ENCODE measurements at places on chromosomes 3 and 15. TPM values are rescaled to one million over a fixed set of nuclear protein-coding genes. Genes with fewer than 3 reads are reported as not detected.

DNA sequence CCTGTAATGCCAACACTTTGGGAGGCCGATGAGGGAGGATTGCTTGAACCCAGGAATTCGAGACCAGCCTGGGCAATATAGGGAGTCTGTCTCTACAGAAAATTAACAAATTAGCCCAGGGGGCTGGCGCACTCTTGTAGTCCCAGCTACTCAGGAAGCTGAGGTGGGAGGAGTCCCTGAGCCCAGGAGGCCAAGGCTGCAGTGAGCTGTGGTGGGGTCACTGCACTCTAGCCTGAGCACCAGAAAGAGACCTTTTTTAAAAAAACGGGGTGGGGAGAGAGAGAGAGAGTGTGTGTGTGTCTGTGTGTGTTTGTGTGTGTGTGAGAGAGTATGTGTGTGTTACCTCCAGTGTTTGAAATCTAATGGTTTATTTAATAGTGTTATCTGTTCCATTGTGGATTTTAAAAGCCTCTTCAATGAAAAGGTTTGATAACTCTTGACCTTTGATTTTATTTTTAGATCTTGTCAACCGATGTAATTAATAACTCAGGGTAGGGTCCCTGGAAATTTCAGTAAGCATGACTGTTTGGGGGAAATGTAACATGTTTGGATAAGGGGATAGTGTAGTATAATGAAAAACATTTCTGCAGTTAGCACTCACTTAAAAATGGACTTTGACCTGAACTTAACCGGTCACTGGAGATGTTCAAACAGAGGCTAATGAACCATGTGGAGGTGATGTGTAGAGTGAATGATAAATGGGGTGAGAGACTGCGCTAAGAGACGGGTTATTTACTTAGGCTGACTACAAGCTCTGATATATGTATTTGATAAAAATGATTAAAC, 29.7 kb downstream of the LRCH3 start:
- DNase-seq = no peak

DNA sequence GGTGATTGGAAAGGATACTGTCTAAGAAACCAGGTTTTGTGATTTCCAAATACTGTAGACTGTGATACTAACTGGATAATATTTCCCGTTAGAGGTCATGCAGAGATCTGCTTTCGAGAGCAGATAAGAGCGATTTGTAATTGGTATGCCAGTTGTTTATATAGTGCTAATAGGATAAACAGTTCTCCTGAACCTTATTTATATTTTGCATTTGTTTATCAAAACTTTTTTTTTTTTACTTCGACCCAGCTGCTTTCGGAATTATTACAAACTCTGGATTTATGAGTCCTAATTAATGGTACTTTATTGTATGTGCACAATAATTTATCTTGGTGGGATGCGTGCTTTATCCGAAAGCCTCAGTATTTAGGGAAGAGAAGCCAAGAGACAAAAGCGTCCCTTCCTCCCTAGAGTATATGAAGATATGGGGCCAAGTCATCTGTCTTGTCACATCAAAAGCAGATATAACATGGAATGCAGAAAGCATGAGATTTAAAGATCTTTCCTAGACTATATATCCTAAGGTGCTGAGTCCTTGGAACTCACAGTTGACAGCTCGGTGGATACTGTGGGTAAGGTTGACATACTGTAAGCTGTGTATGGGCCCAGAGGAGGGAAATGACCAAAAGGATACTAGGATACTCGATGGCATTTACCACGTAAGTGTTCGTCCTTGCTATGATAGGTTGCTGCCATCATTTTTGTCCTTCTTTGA, 62.2 kb downstream of the SMAD6 start:
- DNase-seq = no peak

The CHRNB4 gene
- total RNA-seq = 0.23 TPM

The FETUB gene
- 0.36 TPM for total RNA-seq

Measured in epithelial cell of proximal tubule (primary cell).